ENCODE measurements at places on chromosomes 3 and 15.

DNA sequence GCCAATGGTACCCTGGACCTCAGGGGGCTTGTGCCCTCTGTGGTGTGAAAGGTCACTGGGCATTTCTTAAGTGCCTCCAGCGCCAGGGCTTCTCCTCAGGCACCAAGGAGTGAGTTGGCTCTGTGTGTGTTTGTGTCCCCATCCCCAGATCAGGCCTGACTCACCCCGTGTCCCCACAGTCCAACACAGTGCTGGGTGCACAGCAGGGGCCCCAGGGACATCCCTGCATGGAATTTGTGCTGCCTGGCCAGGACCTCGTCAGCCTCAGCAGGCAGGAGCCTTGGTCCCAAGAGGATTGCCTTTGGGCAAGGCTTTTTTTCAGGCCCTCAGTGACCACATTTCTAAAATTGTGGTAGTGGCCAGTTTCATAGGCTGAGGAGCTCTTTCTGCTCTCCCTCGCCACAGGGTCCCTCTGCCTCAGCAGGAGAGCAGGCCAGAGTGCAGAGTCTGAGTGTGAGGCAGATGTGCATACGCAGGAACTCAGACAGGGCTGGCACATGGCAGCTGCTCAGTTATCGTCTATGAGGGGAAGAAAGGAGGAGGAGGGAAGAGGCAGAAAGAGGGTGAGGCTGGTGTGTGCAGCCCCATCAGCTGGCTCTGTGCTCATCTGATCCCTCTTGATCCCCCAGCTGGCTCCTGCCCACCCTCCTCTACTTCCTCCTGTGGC lies 215.6 kb downstream of the RPLP1 start:
- no peak for DNase-seq

DNA sequence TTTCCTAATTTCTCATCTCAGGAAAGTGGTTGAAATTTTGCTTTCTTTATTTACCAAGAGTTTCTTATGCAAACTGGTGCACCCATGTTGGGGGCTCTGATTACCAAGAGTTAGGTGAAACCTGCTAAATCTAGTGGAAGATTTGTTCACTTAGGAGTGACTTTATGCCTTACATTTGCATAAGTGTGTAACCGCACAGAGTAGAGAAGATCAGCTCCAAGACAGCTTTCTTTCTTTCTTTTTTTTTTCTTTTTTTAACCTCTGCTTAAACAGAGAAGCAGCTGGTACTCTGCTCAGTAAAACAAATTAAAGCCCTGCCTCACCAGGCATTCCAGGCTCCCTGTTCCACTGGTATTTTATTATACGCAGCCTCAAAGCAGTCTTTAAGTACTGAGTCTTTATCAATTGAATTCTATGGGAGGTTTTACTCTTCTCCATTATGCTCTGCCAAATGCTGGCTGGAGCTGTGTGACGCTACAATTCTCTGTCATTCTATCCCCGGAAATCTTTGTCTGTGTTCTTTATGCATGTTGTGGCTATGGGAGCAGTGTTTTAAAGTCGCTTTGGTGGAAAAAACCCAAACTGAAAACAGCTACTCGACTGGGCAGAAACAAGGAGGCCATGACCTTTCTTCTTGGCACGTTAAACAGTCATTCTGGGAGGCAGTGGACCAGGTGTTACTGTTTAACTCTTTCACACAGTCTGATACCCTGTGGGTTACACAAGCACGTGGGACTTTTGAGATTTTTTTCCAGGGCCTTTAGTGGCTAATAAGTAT lies 55.2 kb upstream of the GBE1 start:
- DNase-seq, result peak; percentile 60

GRCh38 chr15:82812994-82813393 lies 3.6 kb downstream of the WHAMM start:
- DNase-seq, result peak; percentile 24

DNA sequence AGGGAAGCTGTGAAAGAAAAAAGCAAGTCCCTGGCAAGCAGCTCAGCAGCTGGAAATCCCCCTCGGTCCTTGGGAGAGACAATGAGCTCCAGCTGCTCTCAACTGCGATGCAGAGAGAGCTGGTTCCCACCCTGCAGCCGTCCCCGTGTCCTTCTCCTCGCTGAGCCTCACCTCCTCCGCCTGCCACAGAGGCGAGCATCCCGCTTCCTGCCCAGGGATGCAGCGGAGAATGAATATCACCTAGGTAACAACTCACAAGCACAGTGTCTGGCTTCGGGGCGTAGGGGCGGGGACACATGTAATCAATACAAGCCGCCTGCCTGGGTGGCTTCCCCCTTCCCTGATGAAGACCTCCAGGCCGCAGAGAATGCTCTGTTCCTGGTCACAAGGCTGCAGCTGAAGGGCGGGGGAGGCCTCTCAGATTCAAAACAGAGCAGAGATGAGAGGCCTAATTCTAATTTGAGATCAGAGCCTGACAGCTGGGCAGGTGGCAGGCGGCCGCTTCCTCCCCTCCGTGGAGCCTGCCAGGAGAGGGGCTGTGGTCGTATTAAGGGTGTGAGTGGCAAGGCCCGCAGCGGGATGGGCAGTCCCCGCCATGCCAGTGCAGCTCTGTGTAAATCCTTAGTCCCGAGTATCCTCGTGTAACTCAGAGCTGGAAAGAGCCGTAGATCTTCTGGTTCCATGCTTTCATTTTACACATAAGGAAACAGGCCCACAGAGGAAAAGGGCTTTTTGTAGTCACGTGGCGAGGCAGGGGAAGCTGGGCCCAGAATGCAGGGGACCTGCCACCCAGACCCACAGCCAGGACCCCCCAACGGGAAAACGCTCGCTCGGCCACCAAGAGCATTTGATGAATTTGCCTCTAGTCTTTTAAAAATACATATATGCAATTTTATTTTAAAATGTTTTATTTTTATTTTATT lies 24.3 kb downstream of the ZDHHC19 start:
- DNase-seq, result no peak

GRCh38 chr3:30435861-30436331 lies 170.5 kb upstream of the TGFBR2 start:
- no peak for DNase-seq

DNA sequence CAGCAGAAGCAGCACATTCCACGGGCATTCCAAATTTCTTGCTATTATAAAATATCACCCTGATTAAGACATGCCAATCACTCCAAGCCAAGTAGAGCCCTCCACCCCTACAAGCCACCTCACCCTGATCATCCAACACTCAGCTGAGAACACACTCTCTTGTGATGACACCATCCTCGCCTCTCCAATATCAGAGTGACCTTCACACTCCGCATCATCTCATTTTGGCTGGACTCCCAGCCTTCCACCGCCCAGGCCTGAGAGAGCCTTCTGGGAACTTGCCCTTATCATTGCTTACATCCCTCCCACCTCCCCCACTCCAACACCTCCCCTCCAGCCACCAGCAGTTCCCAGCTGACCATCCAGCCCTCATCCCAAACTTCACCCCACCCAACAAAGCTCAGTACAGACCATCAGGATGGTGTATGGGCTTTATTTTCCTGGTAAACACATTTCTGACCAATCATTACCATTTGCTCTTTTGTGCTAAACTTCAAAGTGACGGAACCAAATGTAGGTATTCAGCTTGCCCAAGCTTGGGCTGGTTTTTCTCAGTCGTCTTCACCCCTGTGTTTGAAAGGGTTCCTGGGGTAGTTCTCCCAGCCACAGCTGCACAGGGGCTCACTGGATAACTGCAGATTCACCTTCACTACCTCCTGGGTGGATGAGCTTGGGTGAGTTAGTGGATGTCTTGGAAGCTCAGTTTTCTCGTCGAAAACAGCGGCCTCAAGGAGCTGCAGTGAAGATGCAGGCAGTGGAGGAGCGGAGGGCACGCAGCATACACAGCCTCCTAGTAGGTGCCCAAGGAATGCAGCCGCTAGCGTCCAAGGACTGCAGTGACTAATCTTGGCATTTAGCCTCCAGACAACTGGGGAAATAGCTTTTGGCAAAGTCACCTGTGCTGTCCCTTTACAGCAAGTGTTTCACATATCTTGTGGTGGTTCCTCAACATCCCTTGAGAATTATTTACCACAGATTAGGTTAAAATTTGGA lies 115.1 kb downstream of the LIPC start:
- peak; percentile 78 for DNase-seq

Data from adipocyte (in vitro differentiated cells).